Stimulated activated CD4-positive, alpha-beta T cell treated with anti-CD3 and anti-CD28 coated beads, Interleukin-4, amount 100 ng/mL, for 48 hours (primary cell): ENCODE measurements at places on chromosomes 5 and 9.

DNA sequence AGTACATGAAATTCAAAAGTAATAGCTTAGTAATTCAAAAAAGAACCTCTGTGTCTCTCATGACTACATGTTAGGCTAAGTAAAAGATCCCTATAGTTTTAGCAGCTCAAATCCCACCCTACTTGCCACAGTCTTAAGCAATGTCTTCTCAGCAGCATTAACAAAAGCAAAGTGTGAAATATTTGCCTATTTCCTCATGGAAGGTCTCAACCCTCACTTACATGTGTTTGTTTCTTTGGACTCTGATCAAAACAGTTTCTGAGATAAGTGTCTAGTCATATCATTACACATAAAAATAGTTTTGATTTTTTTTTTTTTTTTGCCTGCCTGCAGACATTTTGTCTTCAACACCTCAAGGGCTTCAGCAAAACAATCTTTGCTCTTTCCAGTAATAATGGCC, 310.5 kb downstream of the CETN3 start:
- DNase-seq: no peak

GRCh38 chr5:5351288-5351979, 71.0 kb upstream of the ICE1 start:
- no peak for DNase-seq

GRCh38 chr9:4812858-4813257, 20.1 kb downstream of the RCL1 start:
- DNase-seq: no peak

GRCh38 chr9:129649726-129650679, 8.1 kb upstream of the ASB6 start:
- DNase-seq: no peak

GRCh38 chr9:109419531-109419930, 78.6 kb downstream of the PTPN3 start:
- no peak for DNase-seq

DNA sequence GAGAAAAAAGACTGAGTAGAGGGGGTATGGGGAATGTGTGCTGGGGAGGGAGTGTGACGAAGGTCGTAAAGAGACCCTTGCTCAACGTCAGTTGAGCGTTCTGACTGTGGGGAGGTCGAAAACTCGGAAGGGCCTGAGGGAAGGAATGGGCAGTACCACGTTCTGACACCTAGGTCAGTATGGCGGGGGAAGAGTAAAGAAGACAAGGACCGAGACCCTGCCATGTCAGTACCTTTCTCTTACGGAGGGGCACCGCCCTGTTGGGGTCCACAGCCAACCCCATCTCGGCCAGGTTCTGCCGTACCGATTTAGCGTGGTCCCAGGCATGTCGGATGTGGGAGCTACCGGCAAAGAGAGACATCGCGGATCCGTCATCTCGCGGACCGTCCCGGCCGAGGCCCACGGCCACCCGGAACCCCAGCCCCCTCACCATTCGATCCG, 375 bp downstream of the NOP16 start:
- DNase-seq: no peak

DNA sequence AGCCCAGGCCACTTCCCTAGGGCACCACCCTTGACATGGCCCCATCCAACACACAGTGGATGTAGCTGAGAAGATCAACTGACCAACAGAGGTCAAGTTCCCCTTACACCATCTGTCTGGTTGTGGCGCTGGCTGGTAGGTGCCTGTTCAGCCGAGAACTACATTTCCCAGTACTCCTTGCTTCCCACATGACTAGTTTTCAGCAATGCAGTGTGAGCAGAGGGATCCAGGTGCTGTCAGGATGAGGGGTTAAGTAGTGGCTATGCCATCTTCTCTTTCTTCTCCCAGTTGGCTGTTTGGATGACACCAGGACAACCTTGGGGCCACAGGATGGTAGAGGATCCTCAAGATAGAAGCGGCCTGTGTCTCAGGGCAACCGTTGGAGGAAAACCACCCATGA, 48.6 kb upstream of the SH3PXD2B start:
- no peak for DNase-seq

- no peak for DNase-seq
Measured at GRCh38 chr5:15946026-15946425, 233.6 kb downstream of the MARCHF11 start.

GRCh38 chr9:107948601-107949000, 459.0 kb upstream of the KLF4 start:
- DNase-seq: no peak
